SK-N-MC (cell line): ENCODE measurements at places on chromosomes 6 and 20.

- no peak for DNase-seq
Measured at GRCh38 chr20:61940976-61941720, 124.5 kb downstream of the TAF4 start.

DNA sequence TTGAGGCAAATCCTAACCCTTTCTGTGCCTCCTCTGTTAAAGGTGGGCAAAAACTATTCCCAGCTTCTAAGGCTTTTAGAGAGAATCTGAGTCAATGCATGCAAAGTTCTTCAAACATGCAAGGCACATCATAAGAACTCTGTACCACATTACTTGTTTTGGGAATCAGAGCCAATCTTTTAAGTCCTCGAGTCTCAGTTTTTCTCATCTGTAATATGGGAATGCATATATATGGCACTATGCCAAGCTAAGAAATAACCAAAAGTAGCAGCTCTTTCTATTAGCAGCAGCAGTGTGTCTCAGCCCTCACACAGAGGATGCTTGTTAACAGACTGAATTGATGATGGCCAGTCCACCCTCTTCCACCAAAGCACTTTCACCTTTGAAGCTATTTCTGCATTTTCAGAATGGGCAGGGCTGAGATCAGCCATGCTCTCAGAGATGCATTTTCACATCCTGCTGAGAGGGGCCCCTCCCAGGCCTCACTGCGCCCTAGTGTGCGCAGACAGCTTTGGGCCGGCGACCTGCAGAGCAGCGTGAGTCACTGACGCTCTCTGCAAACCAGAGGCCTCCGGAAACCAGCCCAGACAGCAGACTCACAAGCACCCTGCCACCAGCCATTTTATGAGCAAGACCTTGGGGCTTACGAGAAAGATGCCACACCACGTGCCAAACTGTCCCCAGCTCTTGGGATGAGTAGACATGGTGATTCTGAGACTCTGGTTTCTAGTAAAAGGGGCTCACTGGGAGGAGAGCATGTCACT is 138.0 kb downstream of the NFATC2 start:
- DNase-seq, result no peak

DNA sequence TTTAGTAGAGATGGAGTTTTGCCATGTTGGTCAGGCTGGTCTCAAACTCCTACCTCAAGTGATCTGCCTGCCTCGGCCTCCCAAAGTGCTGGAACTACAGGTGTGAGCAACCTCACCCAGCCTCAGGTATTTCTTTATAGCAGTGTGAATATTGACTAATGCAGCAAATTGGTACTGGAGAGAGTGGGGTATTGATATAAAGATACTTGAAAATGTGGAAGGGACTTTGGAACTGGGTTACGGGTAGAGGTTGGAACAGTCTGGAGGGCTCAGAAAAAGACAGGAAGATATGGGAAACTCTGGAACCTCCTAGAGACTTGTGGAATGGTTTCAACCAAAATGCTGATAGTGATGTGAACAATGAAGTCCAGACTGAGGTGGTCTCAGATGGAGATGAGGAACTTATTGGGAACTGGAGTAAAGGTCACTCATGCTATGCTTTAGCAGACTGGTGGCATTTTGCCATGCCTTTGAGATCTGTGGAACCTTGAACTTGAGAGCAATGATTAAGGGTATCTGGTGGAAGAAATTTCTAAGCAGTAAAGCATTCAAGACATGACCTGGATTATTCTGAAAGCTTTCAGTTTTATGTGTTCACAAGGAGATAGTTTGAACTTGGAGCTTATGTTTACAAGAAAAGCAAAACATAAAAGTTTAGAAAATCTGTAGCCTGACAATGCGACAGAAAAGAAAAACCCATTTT is 127.2 kb downstream of the DTNBP1 start:
- no peak for DNase-seq

- peak; percentile 62 for DNase-seq
Measured at GRCh38 chr6:16206595-16207037, 31.8 kb upstream of the GMPR start.
